ENCODE measurements at places on chromosomes 1 and 21. TPM values are rescaled to one million over a fixed set of nuclear protein-coding genes. Genes with fewer than 3 reads are reported as not detected.
A peak's percentile ranks its signal among the peaks of the same experiment; 100 is the strongest.

TNFRSF25 gene
- 1.3 TPM for total RNA-seq

DNA sequence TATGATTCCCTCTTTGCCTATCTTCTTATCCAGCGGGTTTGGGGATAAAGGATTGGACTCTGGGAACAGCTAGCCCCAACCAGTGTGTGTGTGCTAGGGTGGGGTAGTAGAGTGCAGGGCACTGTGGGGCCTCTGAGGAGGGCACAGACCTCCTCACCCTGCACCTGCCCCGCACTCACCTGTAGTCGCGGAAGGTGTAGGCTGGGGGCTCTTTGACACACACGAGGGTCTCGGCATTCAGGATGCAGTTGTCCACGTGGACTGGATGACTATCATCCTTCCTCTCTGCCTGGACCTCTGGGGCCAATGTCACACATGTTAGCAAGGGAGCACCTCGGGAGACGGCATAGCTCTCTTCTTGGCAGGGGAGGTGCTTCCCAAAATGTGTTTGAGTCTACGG is 8.0 kb upstream of the CLDN19 start:
- H3K27me3 ChIP-seq, result no peaks in the 10 kb centered on the region
- DNase-seq, result no peak
- H3K36me3 ChIP-seq, result peaks cover 60% of the 10 kb centered on the region
- no peaks in the 10 kb centered on the region for H3K4me1 ChIP-seq

DNA sequence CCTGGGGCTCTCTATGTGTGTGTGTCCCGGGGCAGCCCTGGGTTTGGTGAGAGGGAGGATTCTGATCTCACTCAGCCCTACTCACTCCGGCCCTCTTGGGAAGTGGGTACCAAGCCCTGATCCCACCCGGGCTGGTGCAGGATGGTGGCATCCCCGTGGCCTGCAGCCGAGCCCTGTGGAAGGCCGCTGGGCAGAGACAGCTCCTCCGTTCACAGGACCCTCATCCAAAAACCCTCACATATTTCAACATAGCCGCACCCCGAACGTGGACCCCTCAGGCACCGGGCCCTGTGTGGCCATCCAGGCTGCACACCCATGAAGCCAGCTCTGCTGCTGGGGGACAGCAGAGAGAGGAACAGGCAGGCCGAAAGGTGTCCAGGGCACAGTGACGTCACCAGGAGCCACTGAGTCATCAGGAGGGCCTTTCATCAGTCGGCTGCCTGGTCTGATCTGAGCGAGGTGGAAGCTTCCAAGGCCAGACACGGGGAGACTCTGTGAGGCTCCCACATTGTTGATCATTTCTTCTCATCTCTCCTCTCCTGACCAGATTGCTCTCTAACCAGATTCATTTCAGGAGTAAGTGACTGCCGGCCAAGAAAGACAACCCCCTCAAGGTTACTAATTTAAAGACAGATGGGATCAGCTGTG is 16.2 kb upstream of the GPR157 start:
- H3K4me1 ChIP-seq, result peaks cover 7% of the 10 kb centered on the region
- DNase-seq, result peak; percentile 81
- no peaks in the 10 kb centered on the region for H3K27me3 ChIP-seq
- H3K36me3 ChIP-seq, result peaks cover 5% of the 10 kb centered on the region
- no peak overlapping the region for H3K4me3 ChIP-seq

DNA sequence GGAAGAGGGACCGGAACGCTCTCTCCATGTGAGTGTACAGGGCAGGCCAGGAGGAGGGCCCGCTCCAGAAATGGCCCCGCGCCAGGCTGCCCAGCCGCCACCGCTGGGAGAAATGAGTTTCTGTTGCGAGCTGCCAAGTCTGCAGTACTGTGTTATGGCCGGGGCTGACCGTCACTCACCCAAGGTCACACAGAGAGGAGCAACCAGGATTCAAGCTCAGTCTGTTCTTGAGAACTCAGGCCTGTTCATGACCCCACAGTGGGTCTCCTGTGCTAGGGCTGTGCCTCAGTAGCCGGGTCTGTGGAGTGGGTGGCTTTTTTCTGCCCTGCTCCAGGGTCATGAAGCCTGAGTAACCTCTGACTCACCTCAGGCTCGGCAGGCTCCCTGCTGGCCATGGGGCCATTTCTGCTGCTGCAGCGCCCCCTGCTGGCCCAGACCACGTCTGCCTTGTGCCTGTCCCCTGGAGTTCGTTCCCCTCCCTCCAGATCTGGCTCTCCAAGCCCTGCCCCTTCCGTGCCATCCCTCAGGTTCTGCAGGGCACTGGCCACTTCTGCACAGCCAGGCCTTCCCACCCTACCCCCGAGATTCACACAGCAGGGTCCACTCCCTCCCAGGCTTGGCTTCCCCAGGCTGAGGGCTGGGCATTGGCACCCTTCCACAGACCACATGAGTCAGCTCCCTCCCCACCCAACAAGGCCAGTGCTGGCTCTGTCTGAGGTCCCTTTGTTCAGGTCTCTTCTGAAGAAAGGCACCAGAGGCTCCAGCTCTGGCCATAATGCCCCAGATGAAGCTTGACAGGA is 51.8 kb downstream of the EDN2 start:
- H3K4me3 ChIP-seq, result no peak overlapping the region
- peaks cover 33% of the 10 kb centered on the region for H3K27me3 ChIP-seq
- DNase-seq, result peak; percentile 76
- no peak overlapping the region for H3K27ac ChIP-seq
- H3K36me3 ChIP-seq, result no peaks in the 10 kb centered on the region

DNA sequence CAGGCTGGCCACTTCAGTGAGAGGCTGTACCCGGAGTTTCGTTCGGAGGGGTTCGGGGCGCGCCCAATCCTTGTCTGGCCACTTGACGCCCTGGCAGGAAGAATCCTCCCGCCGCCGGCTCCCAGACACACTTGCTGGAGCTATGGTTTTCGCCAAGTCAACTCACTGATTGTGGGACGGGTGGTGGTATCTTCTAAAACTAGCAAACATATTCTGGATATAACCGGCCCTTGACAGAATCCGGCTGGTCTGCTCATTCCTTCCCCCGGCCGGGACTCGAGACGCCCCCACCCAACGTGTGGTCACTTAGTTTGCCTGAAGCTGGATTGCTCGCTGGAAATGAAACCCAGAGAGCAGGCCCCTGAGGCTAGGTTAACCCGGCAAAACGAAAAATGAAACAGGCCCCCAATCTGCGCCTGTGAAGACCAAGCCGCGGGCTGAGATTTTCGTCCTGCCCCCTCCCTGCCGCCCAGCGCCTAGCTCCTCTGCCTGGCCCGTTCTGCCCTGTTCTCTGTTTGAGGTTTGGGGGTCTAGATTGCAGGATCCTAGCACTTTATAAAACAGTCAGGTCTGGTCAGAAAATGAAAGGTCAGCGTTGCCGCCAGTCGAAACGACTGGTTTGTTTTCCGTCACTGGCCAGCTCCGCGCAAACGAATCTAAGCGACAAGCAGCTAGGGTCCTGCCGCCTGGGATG is 4.6 kb downstream of the GFI1 start:
- peaks cover 8% of the 10 kb centered on the region for H3K4me1 ChIP-seq
- no peak overlapping the region for H3K4me3 ChIP-seq
- H3K36me3 ChIP-seq, result no peaks in the 10 kb centered on the region
- H3K27ac ChIP-seq, result no peak overlapping the region

GRCh38 chr1:78527706-78528105 is 36.9 kb downstream of the PTGFR start:
- H3K4me1 ChIP-seq, result no peaks in the 10 kb centered on the region
- DNase-seq, result no peak
- no peaks in the 10 kb centered on the region for H3K27me3 ChIP-seq
- H3K36me3 ChIP-seq, result no peaks in the 10 kb centered on the region
- no peak overlapping the region for H3K4me3 ChIP-seq

GRCh38 chr1:12372761-12373160 is 142.9 kb downstream of the VPS13D start:
- H3K36me3 ChIP-seq, result peaks cover 16% of the 10 kb centered on the region
- no peaks in the 10 kb centered on the region for H3K27me3 ChIP-seq
- H3K4me3 ChIP-seq, result no peak overlapping the region
- no peak overlapping the region for H3K27ac ChIP-seq
- no peak for DNase-seq

GRCh38 chr1:24067978-24068377 is 44.0 kb downstream of the MYOM3 start:
- no peak for DNase-seq
- H3K27me3 ChIP-seq, result peaks cover 45% of the 10 kb centered on the region
- no peak overlapping the region for H3K4me3 ChIP-seq
- no peaks in the 10 kb centered on the region for H3K4me1 ChIP-seq
- no peaks in the 10 kb centered on the region for H3K36me3 ChIP-seq
- H3K27ac ChIP-seq, result no peak overlapping the region

GRCh38 chr1:204219971-204220616 is 6.3 kb upstream of the GOLT1A start:
- H3K4me3 ChIP-seq, result no peak overlapping the region
- H3K36me3 ChIP-seq, result peaks cover 17% of the 10 kb centered on the region
- H3K27ac ChIP-seq, result no peak overlapping the region
- no peak for DNase-seq
- no peaks in the 10 kb centered on the region for H3K27me3 ChIP-seq

GRCh38 chr21:17729455-17729854 is 89.7 kb downstream of the C21orf91 start:
- H3K4me1 ChIP-seq, result no peaks in the 10 kb centered on the region
- no peaks in the 10 kb centered on the region for H3K27me3 ChIP-seq

- no peak overlapping the region for H3K4me3 ChIP-seq
- H3K36me3 ChIP-seq, result no peaks in the 10 kb centered on the region
- no peaks in the 10 kb centered on the region for H3K4me1 ChIP-seq
- H3K27me3 ChIP-seq, result no peaks in the 10 kb centered on the region
- DNase-seq, result no peak
Measured at GRCh38 chr1:186146974-186147373, 228.1 kb downstream of the TPR start.

DNA sequence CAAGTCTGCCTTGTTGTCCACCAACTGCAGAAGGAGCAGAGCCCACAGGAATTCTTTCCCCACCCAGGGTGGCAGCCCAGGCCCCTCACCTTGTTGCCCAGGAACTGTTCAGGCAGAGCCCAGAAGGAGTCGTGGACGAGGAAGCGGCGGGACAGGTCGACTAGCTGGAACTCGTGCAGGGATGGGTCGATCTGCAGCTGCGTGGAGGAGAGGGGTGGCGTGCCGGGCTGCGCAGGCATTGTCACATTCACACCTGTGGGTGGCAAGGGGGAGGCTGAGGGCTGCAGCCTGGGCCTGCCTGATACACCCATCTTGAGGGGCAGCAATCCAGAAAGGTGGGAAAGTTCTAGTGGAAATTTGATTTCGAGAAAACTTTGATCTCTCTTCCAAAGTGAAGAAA is 55.9 kb downstream of the HSPG2 start:
- H3K4me1 ChIP-seq, result no peaks in the 10 kb centered on the region
- H3K36me3 ChIP-seq, result peaks cover 73% of the 10 kb centered on the region
- H3K27me3 ChIP-seq, result no peaks in the 10 kb centered on the region
- no peak overlapping the region for H3K27ac ChIP-seq

DNA sequence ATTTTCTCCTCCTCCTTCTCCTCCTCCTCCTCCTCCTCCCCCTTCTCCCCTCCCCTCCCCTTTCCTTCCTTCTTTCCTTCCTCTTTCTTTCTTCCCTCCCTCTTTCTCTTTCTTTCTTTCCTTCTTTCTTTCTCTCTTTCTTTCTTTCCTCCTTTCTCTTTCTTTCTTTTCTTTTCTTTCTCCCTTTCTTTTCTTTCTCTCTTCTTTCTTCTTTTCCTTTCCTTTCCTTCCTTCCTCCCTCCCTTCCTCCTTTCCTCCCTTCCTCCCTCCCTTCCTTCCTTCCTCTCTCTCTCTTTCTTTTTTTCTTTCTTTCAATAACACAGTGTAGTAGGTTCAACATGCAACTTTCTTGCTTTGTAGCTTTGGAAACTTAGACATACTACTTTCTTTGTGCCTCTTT is 46.3 kb upstream of the ADGRL2 start:
- H3K36me3 ChIP-seq, result no peaks in the 10 kb centered on the region
- H3K4me1 ChIP-seq, result no peaks in the 10 kb centered on the region
- H3K4me3 ChIP-seq, result no peak overlapping the region

TNFRSF1B gene
- 5.0 TPM for total RNA-seq

- H3K36me3 ChIP-seq, result peaks cover 7% of the 10 kb centered on the region
- H3K27me3 ChIP-seq, result no peaks in the 10 kb centered on the region
- H3K4me3 ChIP-seq, result no peak overlapping the region
Measured at GRCh38 chr1:64884261-64885040, 81.9 kb downstream of the JAK1 start.

DNA sequence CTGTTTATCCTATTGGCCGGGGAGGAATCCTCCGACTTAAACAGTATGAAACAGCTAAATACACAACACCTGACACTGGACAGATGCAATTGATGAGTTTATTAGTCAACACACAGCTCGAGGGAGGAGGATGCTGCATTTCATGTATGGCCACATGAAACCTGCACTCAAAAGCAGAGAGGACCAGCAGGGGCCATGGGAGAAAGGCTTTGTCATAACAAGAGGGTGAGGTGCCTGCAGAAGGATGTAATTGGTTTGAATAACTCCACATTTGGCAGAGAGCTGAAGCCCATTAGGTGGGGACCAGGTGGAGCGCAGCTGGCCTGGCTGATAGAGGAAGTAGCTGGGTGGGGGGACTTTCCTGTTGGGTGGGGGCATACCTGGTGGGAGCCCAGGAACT is 599.1 kb downstream of the PTPRU start:
- no peaks in the 10 kb centered on the region for H3K36me3 ChIP-seq
- no peak overlapping the region for H3K27ac ChIP-seq
- no peaks in the 10 kb centered on the region for H3K27me3 ChIP-seq
- no peak for DNase-seq
- no peak overlapping the region for H3K4me3 ChIP-seq

- H3K4me1 ChIP-seq, result no peaks in the 10 kb centered on the region
- peaks cover 18% of the 10 kb centered on the region for H3K27me3 ChIP-seq
- DNase-seq, result no peak
- H3K36me3 ChIP-seq, result no peaks in the 10 kb centered on the region
- H3K4me3 ChIP-seq, result no peak overlapping the region
- H3K27ac ChIP-seq, result no peak overlapping the region
Measured at GRCh38 chr1:53463961-53464899, 5.0 kb downstream of the DMRTB1 start.

DNA sequence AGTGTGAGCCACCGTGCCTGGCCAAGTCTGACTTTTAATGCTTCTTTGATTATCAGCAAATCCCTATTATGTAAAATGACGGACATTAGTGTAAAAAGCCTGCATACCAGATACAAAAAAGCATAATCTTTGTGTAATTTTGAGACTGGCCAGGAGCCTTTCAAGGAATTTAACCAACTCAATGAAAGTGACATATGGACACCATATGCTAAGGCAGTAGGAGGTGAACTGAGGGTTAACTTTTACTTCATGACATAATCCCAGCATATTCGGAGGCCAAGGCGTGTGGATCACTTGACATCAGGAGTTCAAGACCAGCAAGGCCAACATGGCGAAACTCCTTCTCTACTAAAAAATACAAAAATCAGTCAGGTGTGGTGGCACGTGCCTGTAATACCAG is 94.6 kb downstream of the EIF4G3 start:
- H3K36me3 ChIP-seq, result peaks cover 9% of the 10 kb centered on the region
- peak; percentile 44 for DNase-seq
- H3K27me3 ChIP-seq, result no peaks in the 10 kb centered on the region
- no peak overlapping the region for H3K4me3 ChIP-seq
- H3K27ac ChIP-seq, result no peak overlapping the region
- H3K4me1 ChIP-seq, result peaks cover 2% of the 10 kb centered on the region

GRCh38 chr1:80050085-80050484 is 1043.6 kb upstream of the ADGRL4 start:
- H3K27ac ChIP-seq, result no peak overlapping the region
- no peak for DNase-seq
- H3K27me3 ChIP-seq, result no peaks in the 10 kb centered on the region
- no peaks in the 10 kb centered on the region for H3K4me1 ChIP-seq
- H3K36me3 ChIP-seq, result no peaks in the 10 kb centered on the region
- H3K4me3 ChIP-seq, result no peak overlapping the region

All from IMR-90 (cell line).